ENCODE measurements at places on chromosomes 13 and 19.
A peak's percentile ranks its signal among the peaks of the same experiment; 100 is the strongest.

DNA sequence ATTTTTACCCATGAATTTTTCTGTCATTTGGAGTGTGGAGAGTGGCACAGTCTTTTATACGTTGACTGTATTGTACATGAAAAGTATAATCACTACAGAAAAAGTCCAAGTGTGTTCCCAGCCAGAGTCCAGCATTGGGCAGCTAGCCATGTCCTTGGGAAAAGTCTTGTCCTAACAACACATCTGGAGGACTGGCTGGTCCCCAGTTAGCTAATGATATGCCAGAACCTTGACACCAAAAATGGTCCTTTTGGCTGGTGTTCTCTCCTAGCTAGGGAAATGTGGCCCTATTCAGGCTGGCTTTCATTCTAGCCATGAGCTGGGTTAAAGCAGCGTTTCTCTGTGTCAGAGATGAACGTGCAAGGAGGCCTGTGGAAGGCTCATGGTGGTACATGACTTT, 98.9 kb downstream of the ESD start:
- H3K27me3 ChIP-seq = no peaks in the 10 kb centered on the region
- no peak overlapping the region for H3K27ac ChIP-seq
- no peak overlapping the region for H3K4me3 ChIP-seq
- H3K4me1 ChIP-seq = no peaks in the 10 kb centered on the region
- peaks cover 11% of the 10 kb centered on the region for H3K36me3 ChIP-seq

GRCh38 chr19:40662925-40663694, 27.3 kb downstream of the NUMBL start:
- peak overlapping the region; percentile 68 for H3K4me3 ChIP-seq
- H3K4me1 ChIP-seq = peaks cover 5% of the 10 kb centered on the region
- DNase-seq = peak; percentile 83

DNA sequence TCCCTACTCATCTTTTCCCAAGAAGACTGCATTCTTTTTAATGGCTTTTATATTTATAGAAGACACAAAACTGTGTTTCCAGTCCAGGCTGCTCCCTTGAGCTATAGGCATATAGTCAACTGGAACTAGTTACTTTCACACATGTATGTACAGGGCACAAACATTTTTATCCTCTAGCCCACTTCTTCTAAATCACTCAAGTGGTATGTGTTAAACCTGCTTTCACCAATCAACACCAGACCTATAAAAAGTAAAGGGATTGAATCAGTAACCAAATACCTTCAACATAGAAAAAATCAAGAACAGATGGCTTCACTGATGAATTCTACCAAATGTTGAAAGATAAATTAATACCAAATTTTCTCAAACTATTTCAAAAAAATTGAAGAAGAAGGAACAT, 584.2 kb upstream of the SLITRK1 start:
- DNase-seq = no peak
- no peaks in the 10 kb centered on the region for H3K4me1 ChIP-seq
- H3K27me3 ChIP-seq = no peaks in the 10 kb centered on the region
- no peak overlapping the region for H3K4me3 ChIP-seq
- no peaks in the 10 kb centered on the region for H3K36me3 ChIP-seq
- H3K27ac ChIP-seq = no peak overlapping the region

GRCh38 chr19:13881692-13882418, 4.9 kb downstream of the NANOS3 start:
- H3K27me3 ChIP-seq = no peaks in the 10 kb centered on the region
- DNase-seq = no peak
- peaks cover 25% of the 10 kb centered on the region for H3K4me1 ChIP-seq
- H3K36me3 ChIP-seq = no peaks in the 10 kb centered on the region

DNA sequence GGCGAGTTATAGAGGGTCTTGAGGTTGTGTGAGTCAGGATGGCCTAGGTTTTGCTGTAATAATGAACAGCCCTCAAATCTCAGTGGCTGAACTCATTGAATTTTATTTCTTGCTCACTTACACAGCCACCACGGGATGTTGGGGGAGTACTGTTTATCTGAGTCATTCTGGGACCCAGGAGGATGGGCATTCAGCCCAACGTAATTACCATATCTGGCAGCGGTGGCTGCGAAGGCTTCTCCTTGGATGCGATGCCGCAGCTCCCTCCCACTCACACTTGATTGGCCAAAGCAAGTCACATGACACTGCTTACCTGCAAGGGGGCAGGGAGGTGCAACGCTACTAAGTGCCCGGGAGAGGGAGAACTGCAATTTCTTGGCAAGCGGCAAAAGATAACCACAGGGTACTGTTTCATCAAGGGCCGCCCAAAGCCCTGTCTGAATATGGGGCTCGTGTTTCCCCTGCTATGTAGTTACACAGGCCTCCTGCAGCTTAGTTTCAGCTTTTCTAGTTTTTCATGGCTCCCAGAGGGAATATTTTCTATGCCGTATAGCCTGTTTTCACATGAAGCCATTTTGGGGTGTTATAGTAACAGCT, 19.9 kb downstream of the ZSWIM9 start:
- DNase-seq = no peak
- no peak overlapping the region for H3K27ac ChIP-seq
- no peaks in the 10 kb centered on the region for H3K27me3 ChIP-seq
- H3K4me3 ChIP-seq = no peak overlapping the region
